ENCODE measurements at places on chromosomes 13 and 19.

- no peak for DNase-seq
Measured at GRCh38 chr13:31020996-31021395, 88.5 kb downstream of the TEX26 start.

DNA sequence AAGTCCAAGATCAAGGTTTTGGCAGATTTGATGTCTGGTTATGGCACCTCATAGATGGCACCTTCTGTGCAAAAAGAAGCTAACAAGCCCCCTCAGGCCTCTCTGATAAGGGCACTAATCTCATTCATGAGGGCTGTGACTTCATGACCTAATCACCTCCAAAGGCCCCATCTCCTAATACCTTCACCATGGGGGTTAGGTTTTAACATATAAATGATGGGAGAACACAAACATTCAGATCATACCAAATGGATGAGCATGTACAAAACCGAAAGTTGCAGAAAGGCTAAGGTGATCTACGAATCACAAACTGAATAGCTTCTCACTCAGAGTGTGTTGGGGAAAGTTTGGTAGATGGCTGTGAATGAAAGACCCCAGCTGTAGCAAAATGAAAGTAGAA, 217.4 kb downstream of the TBC1D4 start:
- DNase-seq, result no peak

GRCh38 chr13:108558489-108558888, 70.9 kb upstream of the MYO16 start:
- no peak for DNase-seq

- DNase-seq, result no peak
Measured at GRCh38 chr13:108003626-108004025, 211.7 kb downstream of the LIG4 start.

DNA sequence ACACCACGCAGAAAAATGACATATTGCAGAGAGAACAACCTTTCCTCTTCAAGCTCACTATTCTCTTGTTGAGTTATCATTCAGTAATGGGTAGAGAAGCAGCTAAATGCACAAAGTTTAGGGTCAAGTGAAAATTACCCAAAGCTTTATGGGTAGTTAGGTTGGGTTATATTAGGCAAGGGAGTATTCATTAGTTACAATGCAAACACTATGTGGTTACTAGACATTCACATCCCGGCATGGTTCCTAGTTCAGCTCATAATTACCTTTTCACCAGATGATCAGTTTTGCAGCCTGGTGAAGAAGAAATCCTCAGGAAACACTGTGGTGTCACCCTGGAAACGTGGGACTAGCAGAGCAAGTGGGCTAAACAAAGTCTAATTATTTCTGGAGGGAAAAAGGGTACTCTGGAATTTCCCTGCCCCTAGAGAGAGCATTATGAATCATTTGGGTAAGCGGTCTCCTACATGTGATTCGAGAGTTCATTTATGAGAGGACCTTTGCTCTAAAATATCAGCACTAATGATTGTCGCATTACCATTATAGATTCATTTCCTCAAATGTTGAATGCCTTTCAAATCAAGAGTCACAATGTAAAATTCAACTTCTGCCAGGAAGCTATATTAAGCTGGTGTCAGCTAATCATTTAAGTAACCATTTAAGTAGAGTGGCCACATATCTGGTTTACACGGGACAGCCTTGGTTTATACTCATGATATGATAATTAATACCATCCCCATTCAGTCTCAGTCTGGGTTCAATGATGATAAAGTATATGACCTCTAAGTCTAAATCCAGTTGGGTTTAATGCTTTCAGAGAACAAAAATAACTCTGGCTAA, 1208.0 kb downstream of the DIAPH3 start:
- DNase-seq, result no peak

- DNase-seq, result no peak
Measured at GRCh38 chr13:78409172-78409571, 194.2 kb downstream of the POU4F1 start.

- no peak for DNase-seq
Measured at GRCh38 chr13:80742033-80742432, 401.1 kb upstream of the SPRY2 start.

DNA sequence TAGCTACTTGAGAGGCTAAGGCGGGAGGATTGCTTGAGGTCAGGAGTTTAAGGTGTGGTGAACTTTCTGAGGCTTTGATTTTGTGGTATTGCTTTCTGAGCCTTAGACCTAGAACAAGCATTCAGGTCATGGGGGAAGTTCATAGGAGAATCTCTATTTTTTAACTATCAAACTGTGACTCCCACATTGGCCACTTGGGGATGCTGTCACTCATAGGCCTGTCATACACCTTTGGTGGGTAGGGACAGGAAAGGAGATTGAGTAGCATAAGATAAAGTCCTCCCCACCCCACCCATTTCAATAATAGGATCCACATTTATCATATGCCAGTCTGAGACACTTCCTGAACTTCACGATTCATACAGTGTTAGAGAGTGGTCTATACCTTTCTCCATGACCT, 41.9 kb upstream of the PSG2 start:
- no peak for DNase-seq

GRCh38 chr19:33450689-33451088, 70.9 kb downstream of the PEPD start:
- no peak for DNase-seq

DNA sequence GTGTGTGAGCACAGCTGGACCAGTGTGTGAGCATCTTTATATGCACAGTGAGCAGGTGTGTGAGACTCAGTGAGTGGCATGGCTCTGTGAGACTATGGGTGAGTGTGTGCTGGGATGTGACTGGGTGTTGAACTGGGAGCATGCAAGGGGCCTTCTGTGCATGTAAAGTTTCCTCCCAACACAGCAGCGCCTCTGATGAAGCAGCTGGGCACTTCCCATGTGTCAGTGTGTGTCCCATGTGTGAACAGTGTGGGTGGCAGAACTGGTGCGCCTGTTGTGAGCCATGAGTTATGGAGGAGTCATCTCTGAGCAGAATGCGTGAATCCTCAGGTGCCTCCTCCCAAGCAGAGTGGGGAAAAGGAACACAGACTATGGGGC, 24.1 kb downstream of the LGALS16 start:
- DNase-seq, result peak; percentile 55

- no peak for DNase-seq
Measured at GRCh38 chr13:52925775-52926285, 77.4 kb upstream of the PCDH8 start.

GRCh38 chr13:51714663-51715168, 89.2 kb downstream of the DHRS12 start:
- no peak for DNase-seq
